ENCODE measurements at places on chromosomes 12 and 14.
A peak's percentile ranks its signal among the peaks of the same experiment; 100 is the strongest.

- no peak for DNase-seq
Measured at GRCh38 chr12:5713599-5714081, 231.4 kb downstream of the ANO2 start.

DNA sequence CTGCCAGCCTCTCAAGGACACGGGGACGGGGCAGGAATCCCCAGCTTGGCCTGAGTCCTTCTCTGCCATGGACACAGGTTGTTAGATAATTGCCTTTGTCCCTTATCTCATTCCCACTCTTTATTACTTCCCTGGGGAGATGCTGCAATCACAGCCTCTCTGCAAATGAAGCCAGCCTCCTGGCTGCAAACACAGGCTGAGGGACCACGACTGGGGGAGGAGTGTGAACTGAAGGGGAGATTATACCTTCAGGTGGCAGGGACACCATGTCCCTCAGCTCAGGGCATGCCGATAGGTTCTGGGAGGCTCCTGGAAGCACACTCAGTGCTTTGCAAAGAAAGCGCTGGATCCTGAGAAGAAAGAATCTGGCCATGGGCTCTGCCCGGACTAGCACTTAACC lies 16.1 kb upstream of the CHGA start:
- DNase-seq: no peak

- no peak for DNase-seq
Measured at GRCh38 chr14:67652189-67652588, 22.2 kb downstream of the VTI1B start.

GRCh38 chr12:114340231-114340630 lies 65.7 kb downstream of the TBX5 start:
- no peak for DNase-seq

- no peak for DNase-seq
Measured at GRCh38 chr12:119644930-119645329, 23.0 kb upstream of the PRKAB1 start.

GRCh38 chr14:58088961-58089360 lies 63.1 kb downstream of the ARMH4 start:
- no peak for DNase-seq

DNA sequence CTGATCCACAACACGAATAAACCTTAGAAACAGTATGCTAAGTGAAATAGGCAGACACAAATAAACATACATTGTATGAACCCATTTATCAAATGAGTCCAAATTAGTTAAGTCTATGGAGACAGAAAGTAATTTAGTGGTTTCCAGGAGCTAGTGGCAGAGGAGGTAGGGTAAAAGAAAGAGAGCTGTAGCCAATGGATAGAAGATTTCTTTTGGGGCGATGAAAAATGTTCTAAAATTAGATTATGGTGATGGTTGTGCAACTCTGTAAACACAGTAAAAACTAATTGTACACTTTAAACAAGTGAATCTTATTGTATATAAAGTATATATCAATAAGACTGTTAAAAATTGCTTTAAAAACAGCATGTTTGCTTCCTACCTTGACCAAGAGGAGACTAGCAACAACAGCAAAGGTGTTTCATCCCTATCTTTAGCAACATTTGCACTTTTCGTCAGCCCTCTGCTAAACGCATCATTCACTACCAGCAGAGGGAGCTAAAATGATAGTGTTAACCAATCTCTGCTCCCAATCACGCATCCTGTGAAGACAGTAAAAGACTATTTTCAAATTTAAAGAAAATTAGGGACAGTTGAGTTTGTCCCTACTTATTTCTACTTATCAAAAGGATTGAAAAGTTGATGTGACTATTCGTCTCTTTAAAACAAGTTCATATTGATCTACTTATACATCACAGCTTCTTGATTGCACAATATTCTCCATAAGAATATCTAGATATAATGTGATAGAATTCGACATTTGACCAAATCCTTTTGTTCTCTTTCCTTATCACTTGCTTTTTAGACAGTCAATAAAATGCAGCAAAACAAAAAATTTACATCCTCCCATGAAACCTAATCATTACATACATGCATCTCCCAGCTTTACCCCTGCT lies 24.0 kb upstream of the LGR5 start:
- no peak for DNase-seq

- DNase-seq: no peak
Measured at GRCh38 chr12:29882846-29883245, 99.1 kb upstream of the TMTC1 start.

DNA sequence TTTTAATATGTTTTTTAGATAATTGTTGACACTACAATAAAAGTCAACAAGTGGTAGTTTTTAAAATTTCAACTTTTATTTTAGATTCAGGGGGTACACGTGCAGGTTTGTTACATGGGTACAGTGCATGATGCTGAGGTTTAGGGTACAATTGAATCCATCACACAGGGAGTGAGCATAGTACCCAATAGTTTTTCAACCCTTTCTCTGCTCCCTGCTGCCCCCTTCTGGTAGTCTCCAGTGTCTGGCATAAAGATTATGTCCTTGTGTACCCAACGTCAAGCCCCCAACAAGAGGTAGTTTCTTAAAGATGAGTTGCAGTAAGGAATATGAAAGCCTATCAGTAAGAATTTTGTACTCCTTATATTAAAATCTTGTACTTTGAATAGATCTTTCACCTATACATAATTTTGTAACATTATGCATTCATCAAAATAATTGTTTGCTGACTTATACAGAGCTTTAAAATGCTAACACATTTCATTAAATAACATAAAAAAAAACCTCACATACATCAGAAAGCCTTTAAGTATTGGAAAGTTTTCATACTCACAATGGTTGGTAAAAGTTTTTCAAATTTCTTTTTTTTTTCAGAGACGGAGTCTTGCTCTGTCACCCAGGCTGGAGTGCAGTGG lies 5.4 kb upstream of the RALGAPA1 start:
- DNase-seq: peak; percentile 56

GRCh38 chr12:101490286-101490920 lies 15.3 kb downstream of the SPIC start:
- no peak for DNase-seq

- no peak for DNase-seq
Measured at GRCh38 chr14:97177016-97177415, 379.8 kb downstream of the VRK1 start.

GRCh38 chr14:94313991-94314655 lies 9.0 kb downstream of the SERPINA6 start:
- no peak for DNase-seq

GRCh38 chr12:72471806-72472205 lies 199.6 kb downstream of the TRHDE start:
- no peak for DNase-seq

GRCh38 chr12:16136219-16136988 lies 141.1 kb downstream of the SLC15A5 start:
- DNase-seq: no peak

DNA sequence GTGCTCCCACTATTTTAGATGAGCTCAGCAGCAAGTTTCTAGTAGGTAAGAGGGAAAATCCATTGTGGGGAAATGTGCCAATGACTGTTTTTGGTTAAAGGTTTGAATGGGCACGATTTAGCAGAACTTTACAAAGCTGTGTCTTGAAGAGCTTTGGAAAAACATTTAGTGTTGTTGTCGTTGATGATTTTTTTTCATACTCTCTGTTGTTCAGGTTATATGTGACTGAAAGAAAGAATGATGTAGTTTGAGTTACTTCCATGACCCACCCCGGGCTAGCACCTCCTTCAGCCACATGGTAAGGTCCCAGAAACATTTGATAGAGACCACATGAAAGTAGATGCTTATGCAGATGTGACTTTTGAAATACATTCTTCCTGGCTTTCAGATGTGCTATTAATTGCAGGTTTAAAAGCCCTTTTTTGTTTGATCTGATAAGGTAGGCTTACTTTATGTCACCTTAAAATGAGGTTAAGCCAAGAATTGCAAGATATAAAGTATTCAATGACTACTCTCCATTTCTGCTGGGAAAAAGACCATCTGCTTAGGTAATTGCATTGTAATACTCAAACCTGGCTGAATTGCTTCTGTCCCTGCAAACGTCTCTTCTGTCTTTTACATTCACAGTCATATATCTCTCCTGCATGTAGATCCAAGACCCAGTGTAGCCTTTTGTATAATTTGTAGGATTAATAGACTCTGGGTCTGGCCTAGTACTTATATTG lies 250.6 kb downstream of the RGS6 start:
- DNase-seq: no peak

DNA sequence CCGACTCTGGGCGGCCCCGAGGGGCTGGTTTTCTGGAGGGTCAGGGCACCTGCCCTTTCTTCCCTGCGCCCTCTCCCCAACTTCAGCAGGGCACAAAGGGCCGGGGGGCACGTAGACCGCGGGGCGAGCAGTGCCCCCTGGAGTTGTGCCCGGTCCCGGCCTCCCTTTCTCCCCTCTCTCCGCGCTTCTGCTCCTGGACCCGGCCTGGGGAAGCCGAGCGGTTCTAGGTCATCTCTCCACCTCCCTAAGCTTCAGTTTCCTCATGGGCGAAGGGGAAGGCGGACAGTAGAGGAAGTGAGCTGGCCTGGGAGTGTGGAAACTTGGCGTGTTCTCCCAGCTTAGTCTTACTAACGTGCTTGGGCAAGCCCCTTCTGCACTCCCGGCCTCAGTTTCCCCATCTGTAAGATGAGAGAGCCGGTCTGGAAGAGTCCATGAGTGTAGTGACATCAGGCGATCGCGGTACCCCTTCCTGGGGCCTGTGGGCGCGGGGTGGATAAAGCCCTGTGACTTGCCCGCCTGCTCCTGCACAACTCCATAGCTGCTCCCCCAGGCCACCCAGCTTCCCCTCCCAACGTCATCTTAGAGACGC lies 158.6 kb upstream of the PARP11 start:
- DNase-seq: no peak

DNA sequence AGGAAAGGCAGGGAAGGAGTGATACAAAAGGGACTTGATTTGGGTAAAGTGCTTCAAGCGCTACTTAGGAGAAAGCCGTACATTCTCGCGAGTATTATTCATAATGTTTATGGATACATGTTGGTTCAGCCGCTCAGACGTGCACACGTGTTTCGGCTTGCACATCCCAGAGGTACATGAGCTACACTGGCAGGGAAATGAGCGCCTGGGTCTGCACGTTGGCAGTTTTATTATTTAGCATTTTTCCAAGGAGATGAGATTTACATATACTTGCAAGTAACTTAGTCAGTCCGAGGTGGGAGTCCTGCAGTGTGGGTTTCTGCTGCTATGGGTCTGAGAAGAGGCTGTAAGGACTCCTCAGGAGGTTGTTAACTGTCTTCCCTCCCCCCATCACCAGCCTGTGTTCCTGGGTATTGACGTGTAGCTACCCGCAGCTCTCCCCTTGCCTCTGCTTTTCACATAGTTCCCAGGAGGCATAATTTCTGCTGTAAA lies 1.5 kb downstream of the PRKCH start:
- DNase-seq: peak; percentile 25

- no peak for DNase-seq
Measured at GRCh38 chr14:44154874-44155273, 352.2 kb downstream of the FSCB start.

GRCh38 chr14:84351646-84352045 lies 1178.3 kb upstream of the FLRT2 start:
- DNase-seq: no peak

DNA sequence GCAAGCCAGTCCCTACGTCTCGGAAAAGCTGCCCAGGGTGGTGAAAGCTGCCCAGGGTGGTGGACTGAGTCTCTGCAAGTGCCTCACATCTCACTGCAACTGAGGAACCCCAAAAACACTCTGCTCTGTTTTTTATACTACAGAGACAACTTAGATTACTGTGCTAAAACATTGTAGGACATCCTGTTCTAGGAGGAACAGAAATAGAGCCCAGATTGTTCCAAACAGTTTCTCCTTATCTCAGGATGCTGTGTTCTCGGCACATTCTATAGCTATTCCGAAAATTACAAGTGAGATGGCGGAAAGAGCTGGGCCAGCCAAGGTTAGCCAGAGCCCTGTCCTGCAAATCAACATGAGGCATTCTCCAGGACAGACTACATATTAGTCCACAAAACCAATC lies 138.7 kb downstream of the LRIG3 start:
- DNase-seq: no peak

DNA sequence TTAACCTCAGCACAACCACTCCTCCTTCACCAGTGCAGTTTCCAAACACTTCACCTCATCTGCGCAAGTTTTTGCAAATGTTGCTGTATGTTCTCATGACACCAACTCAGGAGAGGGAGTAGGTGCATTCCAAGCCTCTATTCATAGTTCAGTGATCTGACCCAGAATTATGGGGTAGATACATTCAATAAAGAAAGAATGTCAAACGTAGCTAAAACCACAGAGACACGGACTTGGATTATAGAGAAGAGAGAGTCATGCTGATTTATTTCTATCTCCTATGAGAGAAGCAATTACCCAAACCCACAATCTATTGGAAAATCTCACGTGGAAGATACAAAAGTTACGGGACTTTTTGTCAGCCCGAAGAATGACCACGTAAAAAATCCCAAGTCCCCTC lies 1006.0 kb upstream of the TMEM132C start:
- DNase-seq: no peak

GRCh38 chr12:132152411-132152821 lies 8.2 kb downstream of the NOC4L start:
- DNase-seq: no peak

- no peak for DNase-seq
Measured at GRCh38 chr14:98133806-98134205, 1138.2 kb downstream of the BCL11B start.

- no peak for DNase-seq
Measured at GRCh38 chr12:45756666-45757065, 27.2 kb downstream of the ARID2 start.

DNA sequence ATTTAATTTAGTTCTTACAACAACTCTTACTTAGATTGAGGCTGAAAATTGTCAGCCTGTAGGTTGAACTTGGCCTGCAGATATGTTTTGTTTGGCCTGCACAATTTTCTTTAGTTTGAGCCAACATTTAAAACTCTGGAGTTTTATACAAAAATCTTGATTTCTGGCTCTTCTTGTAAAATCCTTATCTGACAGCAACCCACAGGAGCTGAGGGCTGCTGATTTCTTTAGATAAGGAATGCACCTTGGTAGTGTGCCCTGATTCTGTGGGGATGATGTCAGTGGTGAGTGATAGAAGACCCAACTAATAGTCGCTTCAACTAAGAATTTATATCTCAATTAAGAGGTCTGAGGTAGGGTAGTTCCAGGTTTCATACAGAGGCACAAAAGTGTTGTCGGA lies 49.5 kb downstream of the SOCS2 start:
- no peak for DNase-seq

- DNase-seq: no peak
Measured at GRCh38 chr12:55068416-55069010, 48.7 kb downstream of the NEUROD4 start.

DNA sequence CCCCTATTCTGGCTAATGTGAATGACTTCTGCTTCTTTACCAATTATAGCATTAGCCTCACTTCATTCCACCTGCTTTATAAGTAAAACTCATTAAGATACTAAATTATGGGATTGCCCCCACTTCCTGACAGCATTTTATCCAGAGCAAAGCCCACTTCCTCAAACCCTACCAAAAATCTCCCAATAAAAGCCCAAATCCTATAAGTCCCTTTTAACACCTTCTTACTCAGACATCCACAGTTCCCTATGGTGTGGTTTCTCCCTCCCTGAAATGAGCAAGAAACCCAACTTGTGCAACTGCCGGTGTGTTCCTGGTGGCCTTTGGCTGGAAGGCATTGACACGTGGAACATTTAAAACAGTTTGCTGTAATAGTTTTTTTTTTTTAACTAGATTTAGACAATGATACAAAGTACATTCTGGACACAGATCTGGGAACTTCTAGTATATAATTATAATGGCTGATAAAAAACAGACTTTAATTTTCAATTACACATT lies 53.1 kb downstream of the BRMS1L start:
- no peak for DNase-seq

All from activated CD4-positive, alpha-beta T cell treated with anti-CD3 and anti-CD28 coated beads for 1 hour (primary cell).